ENCODE measurements at places on chromosomes 3 and 15.

DNA sequence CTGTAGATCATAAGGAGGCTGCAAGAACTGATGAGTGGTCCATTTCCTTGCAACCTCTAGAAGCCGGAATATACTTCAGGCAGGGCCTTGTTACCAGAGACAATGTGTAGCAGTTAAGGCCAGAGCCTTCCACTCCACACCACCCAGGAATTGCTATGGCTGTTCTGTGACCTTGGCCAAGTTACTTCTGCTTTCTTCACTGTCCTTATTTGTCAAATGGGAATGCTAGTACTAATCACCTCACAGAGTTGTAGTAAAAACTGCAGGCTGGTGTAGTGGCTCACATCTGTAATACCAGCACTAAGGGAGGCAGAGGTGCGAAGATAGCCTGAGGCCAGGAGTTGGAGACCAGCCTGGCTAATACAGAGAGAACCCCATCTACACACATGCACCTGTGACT is 28.7 kb upstream of the RPN1 start:
- no peak for DNase-seq

GRCh38 chr3:38837358-38837757 is 21.3 kb upstream of the SCN10A start:
- DNase-seq = no peak

- DNase-seq = no peak
These were observed 51.1 kb downstream of the IFT57 start for GRCh38 chr3:108171106-108171505.

DNA sequence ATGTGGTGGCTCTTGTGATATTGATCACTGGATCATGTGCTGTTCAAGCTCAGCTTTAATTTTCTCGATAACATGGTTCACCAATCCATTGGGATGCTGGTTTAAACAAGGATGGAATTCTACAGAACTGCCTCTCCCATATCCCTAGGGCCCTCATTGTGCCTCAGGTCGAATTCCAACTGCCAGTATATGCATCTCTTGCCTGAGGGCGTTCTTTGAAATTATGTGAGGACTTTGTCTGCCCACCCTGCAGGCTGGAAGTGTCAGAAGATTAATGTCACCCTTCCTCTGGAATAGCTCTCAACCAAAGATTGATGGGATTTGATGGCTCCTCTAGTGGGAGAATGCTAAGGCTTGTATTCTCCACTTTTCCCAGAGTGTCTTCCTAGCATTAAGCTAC is 175.6 kb upstream of the GALNT15 start:
- no peak for DNase-seq

- no peak for DNase-seq
These were observed 160.1 kb upstream of the SATB1 start for GRCh38 chr3:18585004-18585968.

GRCh38 chr3:55601366-55602080 is 114.4 kb upstream of the WNT5A start:
- DNase-seq = no peak

DNA sequence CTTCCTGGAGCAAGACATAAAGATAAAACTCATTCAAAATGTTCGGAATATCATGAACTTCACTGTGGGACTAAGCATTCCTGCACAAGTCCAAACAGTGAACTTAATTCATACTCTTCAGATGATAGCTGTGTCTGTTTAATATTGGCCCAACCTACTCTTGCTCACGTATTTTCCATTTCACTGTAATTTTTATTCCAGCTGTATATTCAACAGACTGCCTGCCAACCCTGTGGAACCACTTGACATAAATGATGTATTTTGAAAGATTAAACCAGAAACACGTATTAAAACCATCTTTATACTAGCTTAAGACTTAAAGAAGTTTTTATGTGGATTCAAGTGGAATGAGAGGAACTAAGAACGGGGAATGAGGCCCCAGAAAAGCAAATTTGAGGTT is 172.5 kb downstream of the TMEM108 start:
- DNase-seq = no peak

DNA sequence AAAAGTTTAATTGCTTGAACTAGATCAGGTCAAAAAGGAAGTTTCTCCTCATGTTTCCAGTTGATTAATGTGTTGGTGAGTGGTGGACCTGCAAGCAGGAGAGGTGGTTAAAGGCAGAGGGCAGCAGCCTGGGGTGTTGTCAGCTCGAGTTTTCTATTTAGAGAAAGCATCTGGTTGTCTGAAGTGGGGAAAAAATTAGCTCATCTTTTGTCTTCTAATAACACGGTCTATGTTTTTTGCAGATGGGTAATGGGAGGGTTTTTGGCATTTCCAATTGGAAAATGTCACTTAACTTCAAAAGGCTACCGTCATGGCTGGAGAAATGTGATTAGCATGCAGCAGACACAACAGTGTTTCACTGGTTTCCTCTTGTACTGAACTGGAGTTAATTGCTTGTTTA is 122.6 kb downstream of the ITPR1 start:
- DNase-seq = no peak

DNA sequence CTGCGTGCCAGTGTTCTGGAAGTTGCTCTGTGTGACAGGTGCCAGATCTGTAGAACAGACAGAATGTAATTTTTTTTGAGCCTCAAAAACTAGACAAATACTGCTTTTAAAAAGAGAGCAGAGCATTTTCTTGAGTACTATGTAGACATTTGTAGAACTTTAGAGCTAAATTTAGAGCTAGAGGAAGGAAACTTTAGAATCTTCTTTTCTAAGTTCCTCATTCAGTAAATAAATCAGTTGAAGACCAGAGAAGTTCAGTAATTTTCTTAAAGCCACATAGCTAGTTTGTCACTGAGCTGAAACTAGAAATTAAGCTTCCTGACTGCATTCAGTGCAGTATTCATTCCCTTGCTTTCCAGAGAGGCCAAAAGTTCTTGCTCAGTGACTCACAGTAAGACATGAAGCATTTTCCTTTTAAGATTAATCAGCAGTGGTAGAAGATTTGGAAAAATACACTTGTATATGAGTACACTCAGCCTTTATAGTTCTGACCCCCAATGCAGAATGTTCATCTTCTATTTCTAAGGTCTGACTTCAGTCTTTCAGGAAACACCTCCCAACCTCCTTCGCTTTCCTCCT is 83.6 kb upstream of the TSEN2 start:
- DNase-seq = peak; percentile 41

- no peak for DNase-seq
These were observed 18.2 kb upstream of the SNRPA1 start for GRCh38 chr15:101313041-101313761.

DNA sequence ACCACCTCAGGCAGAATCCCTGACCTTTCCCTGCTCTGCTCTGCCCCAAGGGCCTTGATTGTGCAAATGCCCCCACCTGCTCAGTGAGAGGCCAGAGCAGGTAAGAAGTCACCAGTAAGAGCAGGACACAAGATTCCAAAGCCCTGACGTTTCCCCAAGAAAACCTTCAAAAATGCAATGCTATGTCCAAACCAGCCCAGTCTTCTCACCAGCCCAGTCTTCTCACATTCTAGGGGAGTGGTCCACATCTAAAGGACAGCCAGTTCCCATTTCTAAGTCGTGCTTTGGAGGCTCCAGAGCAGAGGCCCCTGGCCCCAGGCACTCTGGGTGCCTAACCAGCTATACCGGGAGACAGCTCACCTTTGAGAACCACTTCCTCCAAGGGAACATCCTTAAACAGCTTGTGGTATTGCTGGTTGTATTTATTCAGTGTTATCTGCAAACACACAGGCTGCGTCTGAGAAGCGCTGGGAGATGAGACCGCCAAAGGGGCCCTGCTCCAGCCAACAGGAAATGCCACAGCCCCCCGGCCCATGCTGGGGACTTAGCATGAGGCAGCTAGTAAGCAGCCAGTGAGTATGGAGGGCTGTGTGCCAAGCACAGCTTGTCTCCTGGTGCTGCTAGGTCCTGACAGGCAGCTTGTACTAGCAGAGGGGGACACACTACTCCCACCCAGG is 29.3 kb downstream of the GRAMD2A start:
- DNase-seq = no peak

- no peak for DNase-seq
These were observed at the start of gene DNAH12 for GRCh38 chr3:57544181-57545125. Gene DNAH12, minus strand, starts transcription at chr3:57544344. Its CDS starts 1,474 bp downstream, at chr3:57542870.

- no peak for DNase-seq
These were observed 13.3 kb upstream of the DCLK3 start for GRCh38 chr3:36777424-36778218.

- no peak for DNase-seq
These were observed 12.7 kb downstream of the LCMT2 start for GRCh38 chr15:43317566-43318184.

GRCh38 chr3:112405845-112406244 is 72.9 kb downstream of the CD200 start:
- no peak for DNase-seq

DNA sequence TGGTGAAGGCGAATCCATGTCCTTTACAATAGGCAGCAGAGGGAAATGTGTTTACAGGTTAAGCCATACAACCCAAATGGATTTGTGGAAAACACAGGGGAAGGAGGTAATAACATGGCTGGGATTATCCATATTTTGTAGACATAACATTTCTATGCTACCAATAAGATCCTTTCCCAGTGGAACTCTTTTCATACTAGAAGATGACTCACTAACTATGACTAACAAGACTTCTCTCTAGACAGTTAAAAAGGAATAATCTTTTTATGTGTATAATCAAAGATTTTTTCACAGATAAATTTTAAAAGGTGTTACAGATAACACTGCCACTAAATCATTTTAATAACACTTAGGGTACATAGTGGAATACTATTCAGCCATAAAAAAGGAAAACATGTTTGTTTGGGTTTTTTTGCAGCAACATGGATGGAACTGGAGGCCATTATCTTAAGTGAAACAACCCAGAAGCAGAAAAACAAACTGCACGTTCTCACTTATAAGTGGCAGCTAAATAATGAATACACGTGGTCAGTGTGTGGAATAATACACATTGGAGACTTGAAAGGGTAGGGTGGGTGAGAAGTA is 39.6 kb downstream of the VPS13C start:
- no peak for DNase-seq

- peak; percentile 74 for DNase-seq
These were observed 98.6 kb downstream of the MYRIP start for GRCh38 chr3:39907981-39908380.

DNA sequence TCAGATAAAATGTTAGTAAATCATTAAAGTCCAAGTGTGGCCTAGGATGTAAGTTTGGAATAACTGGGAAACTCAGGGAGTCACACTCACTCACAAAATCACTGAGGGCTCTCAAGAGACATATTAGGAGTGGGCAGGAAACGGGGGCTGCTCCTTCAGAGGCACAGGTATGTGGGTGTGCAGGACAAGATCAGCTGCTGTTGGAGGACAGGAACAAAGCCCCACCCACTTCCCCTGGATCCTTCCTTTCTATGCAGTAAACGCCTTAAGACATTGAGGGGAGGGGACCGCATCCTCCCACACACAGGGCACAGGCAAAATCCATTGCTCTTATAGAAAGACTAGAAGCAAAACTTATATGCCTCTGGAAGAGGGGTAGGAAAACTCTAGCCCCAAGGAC is 30.2 kb downstream of the TM2D3 start:
- DNase-seq = no peak

- no peak for DNase-seq
These were observed 528 bp downstream of the LPCAT4 start for GRCh38 chr15:34366271-34367065.

DNA sequence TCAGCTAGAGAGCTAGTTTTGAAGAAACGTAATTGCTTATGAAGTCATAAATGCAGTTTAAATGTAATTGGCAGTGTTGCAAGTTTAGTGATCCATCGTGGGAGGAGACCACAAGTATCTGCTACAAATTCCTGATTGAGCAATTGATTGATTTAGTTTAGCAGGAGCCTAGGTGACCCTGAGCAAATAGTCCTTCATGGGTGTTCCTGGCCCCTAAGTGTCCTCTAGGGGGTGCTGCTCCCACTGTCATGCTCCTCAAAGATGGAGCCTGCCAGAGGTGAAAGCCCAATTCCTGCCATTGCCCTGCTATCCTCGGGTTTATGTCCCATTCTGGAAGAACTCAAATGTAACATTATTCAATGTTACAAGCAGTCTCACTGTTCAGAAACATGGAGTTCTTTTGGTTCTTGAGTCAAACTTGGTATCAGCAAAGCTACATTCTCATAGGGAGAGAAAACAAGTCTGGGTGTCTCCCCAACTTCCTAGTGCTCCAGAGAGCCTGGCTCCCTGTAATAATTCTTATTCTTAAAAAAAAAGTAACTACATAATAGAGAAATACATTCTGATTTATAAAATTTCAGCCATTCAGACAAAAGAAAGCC is 29.8 kb upstream of the SENP5 start:
- DNase-seq = peak; percentile 19

GRCh38 chr3:141174674-141175073 is 57.0 kb upstream of the PXYLP1 start:
- no peak for DNase-seq

Data from pulmonary artery endothelial cell (primary cell).